ENCODE measurements at places on chromosomes 12 and 14.

DNA sequence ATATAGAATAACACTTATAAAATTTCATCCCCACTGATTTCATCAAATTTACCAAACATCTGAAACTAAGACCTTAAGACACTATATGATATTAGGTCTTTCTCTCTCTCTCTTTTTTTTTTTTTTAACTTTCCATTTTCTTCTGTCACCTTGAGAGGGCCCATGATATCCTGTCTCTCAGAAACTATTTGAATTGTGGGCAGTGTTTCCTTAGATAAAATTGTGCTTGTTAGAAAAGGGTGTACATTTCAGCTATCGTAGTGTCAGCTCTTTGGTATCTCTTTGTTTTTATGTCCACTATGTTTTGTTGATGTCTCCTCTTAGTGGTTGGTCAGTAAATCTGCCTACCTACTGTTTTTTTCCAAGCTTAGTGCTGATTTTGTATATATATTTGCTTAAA is 23.8 kb downstream of the DNM1L start:
- DNase-seq: no peak

DNA sequence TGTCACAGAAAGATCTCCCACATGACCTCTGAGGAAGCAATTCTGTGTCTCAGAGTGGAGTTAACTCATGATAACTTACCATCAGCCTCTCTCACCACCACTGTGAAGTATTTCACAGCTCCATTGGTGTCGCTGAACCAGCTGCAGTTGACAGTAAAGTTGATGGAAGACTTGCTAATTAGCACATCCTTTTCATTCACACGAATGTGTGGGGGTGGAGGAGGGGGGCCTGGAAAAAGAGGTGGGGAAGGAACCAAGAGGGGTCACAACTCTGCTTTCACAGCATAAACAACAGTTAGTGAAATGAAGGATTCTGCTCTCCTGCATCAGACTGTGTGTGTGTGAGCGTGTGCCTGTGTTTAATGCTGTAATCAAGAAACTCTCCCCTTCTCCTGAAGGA is 82.1 kb downstream of the PTPRB start:
- no peak for DNase-seq

GRCh38 chr14:71142375-71143038 is 235.2 kb downstream of the PCNX1 start:
- DNase-seq: no peak

DNA sequence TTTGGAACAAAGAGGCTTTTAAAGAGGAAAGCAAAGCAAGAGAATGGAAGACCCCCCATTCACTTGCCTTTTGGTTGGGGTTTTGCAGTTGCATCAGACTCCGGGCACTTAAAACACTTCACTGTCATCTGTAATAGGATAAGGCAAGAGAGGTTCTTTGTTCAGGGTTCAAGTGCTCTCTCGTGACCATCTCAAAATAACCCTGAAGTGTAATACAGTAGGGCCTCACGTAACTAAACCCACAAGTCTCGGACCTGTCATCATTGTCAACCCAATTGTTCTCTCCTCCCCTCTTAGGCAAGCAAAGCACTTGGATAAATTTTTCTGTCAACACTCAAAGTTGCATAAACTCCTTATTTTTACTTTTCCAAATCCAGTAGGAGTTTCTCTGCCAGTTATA is 26.9 kb upstream of the MYBPC1 start:
- DNase-seq: no peak

GRCh38 chr14:42523666-42524065 is 917.0 kb downstream of the LRFN5 start:
- DNase-seq: no peak

GRCh38 chr14:74737753-74738325 is 24.9 kb downstream of the FCF1 start:
- DNase-seq: no peak

DNA sequence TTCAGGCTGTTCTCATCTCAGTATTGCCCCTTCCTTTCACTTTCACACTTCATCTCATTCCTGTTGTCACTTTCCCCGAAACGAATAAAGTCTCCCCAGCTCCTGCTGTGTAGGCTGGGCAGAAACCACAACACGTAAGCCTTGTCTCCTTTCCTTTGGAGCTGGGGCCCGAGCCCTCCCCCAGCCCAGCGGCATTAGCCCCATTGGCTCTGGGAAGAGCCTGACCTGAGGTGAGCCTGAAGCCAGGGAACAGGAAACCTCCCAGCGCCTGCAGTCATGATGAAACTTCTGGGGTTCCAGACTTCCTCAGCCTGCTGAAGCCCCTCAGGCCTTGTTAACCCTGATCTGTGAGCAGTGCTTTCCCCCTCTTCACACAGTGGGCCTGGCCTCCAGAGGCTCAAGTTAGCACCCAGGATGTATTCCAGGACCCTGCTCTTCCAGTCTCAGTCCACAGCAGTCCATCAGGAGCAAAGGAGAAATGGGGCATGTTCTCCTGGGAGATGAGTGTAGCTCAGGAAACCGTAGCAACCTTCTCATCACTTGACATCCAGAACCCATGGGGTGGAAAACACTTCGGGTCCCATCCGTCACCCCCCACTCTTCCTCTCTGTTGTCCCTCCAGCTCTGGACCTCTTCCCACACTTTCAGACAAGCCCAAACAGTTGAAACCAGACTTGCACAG is 21.8 kb downstream of the VASH1 start:
- no peak for DNase-seq

DNA sequence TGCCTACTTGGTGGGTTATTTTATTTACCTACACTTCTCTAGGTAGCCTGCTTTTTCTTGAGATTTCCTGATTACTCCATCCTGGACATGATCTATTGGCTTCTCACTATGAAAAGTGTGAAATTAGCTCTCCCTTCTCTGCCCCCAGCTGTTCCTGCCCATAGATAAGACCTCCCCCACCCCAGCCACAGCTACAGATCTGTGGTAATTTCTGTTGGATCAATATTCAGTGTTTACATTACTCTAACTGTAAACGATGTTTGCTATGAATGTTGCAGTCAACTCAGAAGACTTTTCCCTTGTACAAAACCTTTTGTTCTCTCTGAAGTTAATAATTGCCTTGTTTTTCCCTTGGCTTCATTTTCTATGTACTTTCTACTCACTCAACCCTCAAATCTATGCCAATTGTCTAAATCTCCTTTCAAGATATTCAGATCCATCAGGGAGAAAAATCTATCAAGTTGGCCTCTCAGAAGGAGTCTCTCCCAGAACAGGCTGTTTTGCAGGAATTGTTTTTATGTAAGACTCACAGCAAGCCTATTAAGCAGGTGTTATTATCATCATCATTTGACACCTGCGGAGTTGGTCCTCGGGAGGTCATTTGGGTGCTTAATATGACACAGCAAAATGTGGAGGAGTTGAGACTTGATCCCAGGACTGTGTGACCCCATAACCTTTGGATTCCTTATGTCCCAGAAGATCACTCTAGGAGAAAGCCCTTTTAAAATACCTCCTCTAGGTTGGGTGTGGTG is 227.4 kb downstream of the SUDS3 start:
- no peak for DNase-seq

- DNase-seq: peak; percentile 58
These were observed 39.8 kb upstream of the MEG3 start for GRCh38 chr14:100786131-100786530.

GRCh38 chr12:101838628-101839323 is 8.0 kb upstream of the GNPTAB start:
- no peak for DNase-seq

- DNase-seq: no peak
These were observed 110.7 kb downstream of the SLC25A21 start for GRCh38 chr14:37061697-37062096.

DNA sequence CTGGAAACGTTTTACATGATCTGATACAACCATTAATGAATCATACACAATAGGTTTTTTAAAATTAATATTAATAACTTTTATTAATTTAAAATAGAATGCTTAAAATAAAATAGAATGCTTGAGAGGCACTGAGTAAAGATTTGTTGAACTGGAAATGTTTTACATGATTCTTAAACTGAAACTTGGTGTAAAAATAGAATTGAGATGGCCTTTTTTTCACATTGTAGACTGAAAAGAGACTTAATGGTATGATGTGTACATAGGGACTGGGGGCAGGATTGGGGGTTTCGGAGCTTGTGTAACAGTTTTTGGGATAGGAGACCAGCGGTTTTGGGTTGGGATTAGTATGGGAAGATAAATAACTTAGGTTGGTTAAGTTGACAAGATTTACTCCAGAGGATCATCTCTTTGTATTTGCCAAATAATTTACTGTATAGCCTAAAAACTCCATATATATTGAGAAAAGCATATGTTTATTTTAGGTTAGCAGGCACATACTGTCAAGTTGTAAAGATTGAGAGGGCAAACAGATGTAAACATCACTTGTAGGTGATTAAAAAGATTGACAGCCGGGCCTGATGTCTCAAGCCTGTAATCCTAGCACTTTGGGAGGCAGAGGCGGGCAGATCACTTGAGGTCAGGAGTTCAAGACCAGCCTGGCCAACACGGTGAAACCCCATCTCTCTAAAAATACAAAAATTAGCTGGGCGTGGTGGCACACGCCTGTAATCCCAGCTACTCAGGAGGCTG is 2.0 kb upstream of the ZNF410 start:
- no peak for DNase-seq

DNA sequence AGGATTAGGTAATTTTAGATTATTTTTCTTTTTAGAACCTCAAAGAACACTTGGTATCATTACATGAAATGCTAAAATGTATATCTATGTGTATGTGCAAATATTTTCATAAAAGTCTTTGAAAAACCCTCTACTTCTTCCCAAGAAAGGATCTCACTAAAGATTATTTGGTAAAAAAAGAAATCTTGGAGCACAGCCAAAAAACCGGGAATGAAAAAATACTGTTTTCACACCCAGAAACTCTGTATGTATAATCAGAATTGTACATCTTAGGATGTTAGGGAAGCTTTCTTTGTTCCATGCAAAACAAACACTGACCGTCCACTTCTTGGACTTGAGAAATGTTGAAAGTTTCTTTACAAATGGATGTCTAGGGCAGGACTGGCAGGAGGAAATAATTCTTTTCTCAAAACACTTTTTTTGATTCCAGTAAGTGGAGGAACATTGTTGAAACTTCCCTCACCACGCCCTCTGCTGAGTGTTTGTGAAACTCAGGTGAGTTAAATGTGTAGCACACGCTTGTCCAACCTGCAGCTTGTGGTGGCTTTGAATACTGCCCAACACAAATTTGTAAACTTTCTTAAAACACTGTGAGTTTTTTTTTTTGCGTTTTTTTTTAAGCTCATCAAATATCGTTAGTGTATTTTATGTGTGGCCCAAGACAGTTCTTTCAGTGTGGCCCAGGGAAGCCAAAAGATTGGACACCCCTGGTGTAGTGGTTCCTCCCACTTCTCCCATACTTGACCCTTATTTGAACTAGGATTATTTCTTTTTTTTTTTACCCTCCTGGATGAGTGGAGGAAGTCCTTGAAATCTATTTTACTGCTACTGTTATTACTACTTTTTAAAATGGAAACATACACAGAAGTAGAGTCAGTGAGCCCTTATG is 26.6 kb downstream of the FBXO34 start:
- no peak for DNase-seq

- DNase-seq: peak; percentile 71
These were observed 1.6 kb upstream of the ATP2B1 start for GRCh38 chr12:89709995-89710872.

DNA sequence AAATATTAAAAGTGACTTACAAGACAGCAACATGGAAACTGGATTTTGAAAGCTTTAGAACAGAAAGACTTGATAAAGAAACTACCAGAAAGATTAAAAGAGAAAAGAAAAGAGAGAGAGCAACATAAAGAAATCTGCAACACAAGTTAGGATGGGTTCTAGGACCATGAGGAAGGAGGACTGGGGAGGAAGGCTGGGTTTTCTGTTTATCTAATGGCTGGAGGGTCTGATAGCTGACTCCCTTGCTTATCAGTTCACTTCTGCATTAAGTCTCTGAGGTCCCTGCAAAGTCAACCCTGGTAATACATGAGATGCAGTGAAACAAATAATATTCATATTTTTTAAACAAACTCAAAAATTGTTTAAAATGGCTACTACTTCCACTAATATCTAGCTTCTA is 90.1 kb downstream of the RPAP3 start:
- DNase-seq: no peak

Measured in hippocampal formation (tissue), 2 donors.